ENCODE measurements at places on chromosomes 6 and 20.

GRCh38 chr20:32889281-32889680 lies 30.6 kb downstream of the EFCAB8 start:
- no peak for DNase-seq

DNA sequence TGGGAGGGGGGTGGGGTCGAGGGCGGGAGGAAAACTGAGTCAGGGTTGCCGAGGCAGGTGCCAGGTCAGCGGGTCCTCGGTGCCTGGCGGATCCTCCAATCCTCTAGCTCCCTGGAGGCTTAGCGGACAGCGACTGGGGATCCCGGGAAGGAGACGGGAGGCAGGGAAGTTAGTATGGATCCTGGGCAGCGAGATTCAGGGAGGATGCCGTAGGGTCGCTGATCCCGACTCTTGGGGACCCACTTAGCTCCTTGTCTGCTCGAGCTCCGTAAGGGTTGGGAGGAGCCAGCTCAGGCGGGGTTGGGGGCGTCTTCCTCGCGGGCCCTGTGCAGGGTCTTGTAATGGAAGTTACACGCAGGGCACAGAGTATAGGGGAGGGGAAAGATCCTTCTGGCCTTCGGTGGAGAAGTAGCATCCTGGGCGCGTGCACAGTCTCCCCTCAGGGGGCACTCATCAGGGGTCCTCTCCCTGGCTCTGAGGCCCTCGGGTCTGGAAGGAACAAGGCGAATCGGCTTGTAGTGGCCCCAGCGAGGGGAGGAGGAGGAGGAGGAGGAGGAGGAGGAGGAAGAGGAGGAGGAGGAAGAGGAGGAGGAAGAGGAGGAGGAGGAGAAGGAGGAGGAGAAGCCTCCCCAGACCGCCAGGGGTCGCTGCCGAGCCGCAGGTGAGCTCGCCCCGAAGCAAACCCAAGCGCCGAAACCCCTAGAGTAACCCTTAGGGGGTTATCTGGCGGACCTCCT lies 6.4 kb upstream of the SLC12A5 start:
- DNase-seq = peak; percentile 82

DNA sequence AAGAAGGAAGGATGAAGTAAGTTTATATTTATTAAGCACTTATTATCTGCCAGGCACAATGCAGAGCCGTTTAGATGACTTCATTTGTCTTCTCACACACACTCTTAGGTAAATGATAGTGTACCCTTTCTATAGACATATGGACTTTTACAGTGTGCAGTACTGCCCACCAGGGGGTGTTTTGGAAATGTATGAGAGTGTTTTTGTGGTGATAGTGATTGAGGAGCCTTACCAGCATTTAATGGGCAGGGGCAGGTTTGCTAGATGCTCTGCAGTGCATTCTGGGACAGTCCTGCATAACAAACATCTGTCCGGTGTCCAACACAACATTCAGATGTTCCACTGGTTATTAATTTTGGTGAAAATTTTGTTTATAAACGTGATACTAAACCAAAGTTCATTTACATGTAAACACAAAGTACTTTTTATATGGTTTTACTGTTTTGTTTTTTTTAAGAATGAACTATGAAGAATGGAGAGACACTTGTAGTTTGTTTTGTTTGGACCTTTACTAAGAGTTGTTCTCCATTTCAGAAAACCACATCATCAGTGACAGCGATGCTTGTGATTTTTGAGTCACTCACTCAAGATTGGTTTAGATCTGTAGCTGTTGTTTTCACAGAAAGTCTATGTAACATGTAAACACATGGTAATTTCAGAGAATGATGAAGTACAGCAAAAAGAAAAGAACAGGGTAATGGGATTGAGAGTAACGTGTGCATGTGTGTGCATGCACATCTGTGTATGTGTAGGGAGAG lies 19.9 kb downstream of the KCNS1 start:
- DNase-seq = no peak

GRCh38 chr20:23417861-23418260 lies 3.4 kb downstream of the NAPB start:
- DNase-seq = peak; percentile 54

DNA sequence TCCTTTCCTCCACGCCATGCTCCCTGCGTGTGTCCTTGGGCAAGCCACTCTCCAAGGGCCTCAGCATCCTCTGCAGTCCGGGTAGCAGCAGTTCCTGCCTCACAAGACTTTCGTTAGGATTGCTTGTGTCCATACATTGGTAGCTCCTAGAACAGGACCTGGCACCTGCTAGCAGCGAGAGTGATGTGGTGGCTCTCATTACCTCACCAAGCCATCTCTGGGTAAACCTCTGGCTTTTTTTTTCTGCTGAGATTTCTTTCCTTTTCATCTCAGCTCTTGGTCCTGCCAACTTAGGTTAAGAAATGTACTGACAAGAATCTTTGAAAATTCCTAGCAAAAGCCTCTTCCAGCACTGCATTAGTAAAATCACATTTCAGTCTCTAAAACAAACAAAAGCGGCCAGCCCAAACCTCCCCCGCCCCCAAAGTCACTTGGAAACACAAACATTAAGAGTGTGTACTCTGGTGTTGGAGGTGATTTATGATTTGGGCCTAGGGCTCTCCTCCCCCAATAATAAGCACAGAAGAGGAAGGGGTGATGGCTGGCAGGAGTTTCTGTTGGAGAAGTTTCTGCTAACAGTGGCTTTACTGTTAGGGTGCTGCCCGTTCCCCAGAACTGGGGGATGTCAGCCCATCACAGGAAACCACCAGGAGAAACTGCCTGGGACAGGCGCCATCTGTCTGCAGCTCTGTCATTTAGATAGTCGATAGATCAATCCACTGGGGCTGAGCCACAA lies 199.2 kb downstream of the CD83 start:
- no peak for DNase-seq

DNA sequence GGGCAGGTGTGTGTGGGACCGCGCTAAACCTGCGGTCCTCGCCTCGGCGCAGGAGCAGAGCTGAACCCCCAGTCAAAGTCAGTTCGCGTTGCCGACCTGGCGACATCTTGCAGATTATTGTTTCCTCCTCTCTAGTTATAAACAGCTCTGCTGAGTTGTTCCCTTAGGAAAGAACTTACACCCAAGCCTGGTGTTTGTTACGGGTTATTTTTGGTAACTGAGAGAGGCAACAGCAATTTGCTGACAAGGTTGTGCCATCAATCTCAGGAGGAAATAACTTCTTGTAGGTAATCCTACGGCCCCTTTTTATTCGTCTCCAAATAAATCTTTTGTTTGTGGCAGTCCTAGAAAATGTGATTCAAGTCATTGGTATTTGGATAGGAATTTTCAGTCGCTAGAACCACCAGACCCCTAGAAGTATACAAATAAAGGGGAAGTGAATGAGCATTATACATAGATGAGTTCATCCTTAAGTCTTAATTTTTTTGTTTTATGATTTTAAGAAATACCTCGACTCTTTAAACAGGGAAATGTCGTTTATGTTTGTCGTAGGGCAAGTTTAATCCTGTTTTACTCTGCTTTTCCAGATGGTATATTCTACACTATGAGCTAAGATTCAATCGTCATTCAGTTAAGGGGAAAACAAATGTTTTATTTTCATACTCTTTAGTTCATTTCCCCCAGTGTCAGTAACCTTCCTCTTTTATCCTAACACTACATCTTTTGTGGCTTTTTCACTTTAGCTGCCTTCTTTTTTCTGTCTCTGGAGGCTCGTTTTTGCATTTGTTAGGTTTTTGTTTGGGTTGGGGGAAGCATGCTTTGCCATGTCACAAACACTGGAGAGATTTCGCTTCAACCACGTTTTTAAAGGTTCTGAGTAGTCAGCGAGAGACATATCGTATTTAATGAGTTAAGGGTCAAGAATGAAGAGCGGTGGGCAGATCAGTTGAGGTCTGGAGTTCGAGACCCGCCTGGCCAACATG lies 1.2 kb downstream of the PM20D2 start:
- peak; percentile 48 for DNase-seq

DNA sequence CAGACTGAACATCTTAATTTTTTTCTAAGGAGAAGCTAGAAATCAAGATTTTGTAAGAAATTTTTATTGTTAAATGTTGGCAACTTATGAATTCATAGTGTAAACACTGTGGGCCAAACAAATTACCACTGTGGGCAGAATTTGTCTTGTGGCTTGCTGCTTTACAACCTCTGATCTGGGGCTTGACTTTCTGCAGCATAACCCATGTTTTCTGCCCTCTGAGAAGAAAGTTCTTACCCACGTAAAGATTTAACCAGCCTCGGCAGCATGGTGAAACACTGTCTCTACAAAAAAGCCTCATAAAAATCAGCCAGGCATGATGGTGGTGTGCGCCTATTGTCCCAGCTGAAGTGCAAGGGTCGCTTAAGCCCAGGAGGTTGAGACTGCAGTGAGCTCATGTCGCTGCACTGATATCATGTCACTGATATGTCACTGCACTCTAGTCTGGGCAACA lies 12.9 kb downstream of the ITCH start:
- DNase-seq = no peak

DNA sequence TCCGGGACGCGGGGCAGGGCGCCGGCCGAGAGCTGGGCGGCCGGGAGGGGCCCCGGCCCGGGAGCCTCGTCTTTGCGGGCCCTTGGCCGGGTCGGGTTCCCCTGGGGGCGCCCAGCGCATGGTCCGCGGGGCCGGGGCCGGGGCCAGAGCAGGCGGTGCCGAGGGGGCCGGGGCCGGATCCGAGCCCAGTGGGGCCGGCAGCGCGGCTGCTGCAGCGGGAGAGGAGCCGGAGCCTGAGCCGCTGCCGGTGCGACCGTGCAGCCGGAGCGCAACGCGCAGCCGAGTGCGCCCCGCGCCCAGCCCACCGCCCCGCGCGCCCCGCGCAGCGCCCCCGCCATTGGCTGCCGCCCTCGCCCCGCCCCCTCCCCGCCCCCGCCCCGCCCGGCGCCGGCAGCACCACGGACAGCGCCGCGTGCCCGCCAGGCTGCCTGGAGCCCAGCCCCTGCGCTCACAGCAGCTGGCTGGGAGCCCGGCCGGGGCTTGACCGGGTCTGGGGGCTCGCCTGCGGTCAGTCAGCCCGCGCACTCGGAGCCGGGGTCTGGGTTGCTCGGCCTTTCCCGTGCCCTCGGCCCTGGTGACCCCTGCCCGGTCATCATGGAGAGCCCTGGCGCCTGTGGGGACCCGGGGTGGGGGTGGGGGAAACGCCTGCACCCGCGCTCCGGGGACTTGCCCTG lies at the start of gene HRH3:
TSS of gene HRH3 (minus strand) at position 287 of the 674 bp plus-strand sequence. CDS start 308 bp downstream, outside the sequence.
- peak; percentile 64 for DNase-seq

DNA sequence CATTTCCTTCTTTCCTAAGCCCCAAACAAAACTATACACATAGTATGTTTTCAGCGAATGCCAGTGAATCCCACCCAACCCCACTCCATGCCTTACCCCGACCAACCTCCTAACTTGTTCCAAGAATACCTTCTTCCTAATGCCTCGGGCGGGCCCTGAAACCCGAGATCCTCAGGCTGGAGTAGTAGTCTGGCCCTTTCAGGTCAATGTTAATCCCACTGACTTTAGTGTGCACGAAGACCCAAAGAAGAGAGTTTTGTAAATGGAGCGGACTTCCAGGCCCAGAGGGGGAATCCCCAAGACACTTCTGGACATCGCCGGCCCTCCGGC lies 394 bp downstream of the YIPF3 start:
- no peak for DNase-seq

GRCh38 chr6:31187780-31188194 lies 17.3 kb upstream of the POU5F1 start:
- DNase-seq = no peak

GRCh38 chr20:46034039-46034438 lies 5.0 kb downstream of the SLC12A5 start:
- DNase-seq = no peak

DNA sequence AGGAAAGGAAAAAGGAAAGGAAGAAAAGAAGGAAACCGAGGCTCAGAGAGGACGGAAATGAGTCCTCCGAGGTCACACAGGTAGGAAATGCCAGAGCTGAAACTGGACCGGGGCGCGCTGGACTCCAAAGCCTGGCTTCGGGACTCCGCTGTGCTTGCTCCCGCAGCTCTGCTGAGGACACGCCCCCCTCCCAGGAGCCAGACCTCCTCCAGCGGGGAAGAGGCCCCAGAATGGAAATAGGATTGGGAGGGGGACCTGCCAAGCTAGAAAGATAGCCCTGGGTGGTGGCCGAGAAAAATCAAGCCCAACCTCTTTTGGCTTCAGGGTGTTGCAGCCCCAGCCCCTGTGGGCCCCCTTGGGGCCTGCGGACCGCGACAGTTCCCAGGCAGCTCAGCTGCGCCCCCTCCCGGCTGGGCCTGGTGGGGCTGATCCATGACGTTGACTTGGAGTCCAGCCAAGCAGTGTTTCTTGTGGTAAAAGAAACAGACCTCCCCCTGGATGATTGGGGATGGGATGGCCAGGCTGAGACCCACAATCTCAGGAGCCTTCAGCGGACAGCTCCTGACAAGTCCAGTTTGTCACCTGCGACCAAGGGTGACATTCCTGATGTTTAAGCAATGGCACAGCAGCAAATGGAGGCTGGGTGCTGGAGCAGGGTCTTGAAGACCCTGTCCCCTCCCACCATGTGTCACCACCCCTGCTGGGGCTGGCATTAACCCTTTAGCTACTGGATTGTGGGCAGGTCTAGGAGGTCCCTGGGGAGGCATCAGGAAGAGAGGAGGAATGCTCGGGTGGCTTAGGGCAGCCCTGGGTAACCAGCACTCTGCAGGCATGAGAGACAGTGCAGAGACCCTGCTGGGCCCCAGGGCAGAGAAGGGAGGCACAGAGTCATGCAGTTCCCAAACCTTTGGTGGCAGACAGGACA lies 55.4 kb downstream of the RIPOR3 start:
- peak; percentile 91 for DNase-seq

DNA sequence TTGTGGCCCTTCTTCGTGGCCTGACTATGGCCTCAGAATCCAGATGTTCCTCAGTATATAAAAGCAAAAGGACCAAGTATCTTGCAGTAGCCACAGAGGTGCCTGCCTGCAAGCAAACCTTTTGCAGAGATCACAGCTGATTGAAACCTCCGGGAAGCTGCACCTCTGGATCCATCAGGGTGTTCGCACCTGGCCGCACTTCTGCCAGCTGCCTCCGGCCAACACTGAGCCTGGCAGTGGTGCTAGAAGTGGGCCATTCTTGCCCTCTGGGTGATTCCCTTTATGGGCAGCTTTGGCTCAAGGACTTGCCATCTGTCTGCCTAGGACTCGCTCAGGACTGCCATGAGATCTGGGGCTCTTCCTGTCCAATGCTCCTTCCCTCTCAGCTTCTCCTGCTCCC lies 214.6 kb upstream of the ECI2 start:
- DNase-seq = no peak

GRCh38 chr6:39416728-39417127 lies 94.2 kb upstream of the KCNK16 start:
- no peak for DNase-seq

DNA sequence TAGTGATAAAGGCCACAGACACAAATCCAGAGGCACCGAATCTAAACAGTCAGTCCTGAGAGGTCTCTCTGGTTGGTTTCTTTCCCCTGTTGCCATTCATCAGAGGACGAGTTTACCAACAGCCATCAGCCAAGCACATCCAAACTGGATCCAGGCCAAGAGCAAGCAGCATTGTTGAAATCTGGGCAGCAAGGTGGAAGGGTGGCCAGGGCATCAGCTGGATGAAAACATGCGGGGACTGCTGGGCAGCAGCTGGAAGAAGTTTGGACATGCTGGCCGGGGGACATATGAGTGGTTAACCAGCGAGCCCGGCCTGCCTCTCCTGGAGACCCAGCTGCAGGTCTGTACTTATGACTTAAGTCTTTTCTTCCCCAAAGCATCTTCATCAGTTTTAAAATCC lies at the start of gene SMIM28:
TSS of gene SMIM28 (plus strand) at position 62 of the 400 bp plus-strand sequence. CDS start at position 230, 168 bp downstream.
- DNase-seq = no peak
